NCI-H748 treated with DMSO at 0.1 percent for 48 hours (cell line): ENCODE measurements at places on chromosomes 16 and 17.

DNA sequence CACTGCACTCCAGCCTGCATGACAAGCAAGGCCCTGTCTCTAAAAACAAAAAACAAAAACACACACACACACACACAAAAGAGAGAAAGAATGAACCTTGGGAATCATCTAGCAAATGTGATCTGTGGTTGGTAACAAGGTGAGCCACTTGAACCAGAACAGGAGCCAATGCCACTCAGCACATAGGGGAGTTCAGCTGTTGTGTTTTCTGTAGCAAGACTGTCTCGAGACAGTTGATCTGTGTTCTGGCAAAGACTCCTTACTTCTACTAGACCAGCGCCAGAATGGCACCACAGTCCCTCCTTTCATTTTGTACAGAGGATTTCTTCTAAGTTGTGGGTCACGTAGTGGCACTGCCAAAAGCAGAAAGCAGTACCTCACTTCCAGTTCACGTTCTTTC, 20.7 kb downstream of the ATP2A1 start:
- no peak for DNase-seq

GRCh38 chr16:58128181-58128631, 975 bp downstream of the CFAP20 start:
- no peak for DNase-seq

GRCh38 chr16:54185045-54185444, 101.5 kb downstream of the IRX3 start:
- no peak for DNase-seq

DNA sequence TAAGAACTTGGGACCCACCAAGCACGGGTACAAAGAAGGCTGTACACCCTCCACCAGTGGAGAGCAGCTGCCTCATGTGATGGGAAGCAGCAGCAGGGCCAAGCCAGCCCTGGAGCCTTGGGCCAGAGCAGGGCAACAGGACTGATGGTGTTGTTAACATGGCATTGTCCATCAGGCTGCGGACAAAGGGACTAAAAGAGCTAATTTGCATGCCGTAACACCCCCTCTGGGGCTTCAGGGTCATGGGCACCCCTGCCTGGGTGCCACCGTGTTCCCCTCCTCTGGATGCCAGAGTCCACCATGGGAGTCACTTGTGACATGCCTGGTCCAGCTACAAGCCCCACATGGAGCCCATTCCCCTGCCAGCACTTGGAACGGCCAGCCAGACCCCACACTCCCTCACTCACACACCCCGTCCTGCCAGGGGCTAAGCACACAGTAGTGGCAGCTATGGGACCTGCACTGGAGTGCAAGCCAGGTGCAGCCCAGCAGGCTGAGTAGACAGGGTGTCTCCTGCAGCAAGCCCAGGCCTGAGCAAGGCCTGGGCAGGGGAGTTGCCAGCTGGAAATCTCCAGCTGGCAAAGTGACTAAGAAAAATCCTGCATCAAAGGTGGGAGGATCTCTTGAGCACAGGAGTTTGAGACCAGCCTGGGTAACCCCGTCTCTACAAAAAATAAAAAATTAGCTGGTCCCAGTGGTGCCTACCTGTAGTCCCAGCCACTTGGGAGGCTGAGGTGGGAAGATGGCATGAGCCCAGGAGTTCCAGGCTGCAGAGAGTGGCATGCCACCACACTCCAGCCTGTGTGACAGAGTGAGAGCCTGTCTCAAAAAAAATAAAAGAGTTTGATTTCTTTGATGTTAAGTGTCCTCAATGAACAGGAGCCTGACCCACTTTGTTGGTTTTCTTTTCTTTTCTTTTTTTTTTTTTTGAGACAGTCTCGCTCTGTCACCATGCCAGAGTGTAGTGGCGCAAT, 33.7 kb downstream of the NOL11 start:
- DNase-seq, result no peak

GRCh38 chr16:83418565-83418964, 389.2 kb upstream of the HSBP1 start:
- no peak for DNase-seq

GRCh38 chr17:32142857-32143526, 690 bp downstream of the RHOT1 start:
- DNase-seq, result peak; percentile 38

- no peak for DNase-seq
Observed at GRCh38 chr16:81592353-81592866, 147.8 kb downstream of the CMIP start.

GRCh38 chr17:47776330-47777197, 43.5 kb downstream of the TBX21 start:
- peak; percentile 29 for DNase-seq

DNA sequence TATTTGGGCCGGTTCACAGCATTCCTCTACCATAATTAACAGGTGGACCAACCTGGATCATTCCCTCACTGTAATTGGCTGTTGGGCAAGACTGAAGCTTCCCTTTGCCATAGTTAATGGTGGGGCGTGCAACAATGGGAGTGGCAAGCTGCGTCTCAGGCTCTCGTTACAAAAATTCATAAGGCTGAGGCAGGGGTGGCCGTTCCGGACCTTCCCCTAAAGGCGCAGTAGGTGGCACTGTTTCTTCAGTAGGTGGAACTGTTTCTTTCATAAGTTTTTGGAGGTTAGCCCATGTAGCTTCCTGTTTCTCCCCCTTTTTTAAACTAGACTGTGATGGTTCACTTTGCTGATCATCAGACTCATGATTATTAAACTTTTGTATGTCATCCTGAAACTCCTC, 17.0 kb upstream of the TMC5 start:
- DNase-seq, result no peak

DNA sequence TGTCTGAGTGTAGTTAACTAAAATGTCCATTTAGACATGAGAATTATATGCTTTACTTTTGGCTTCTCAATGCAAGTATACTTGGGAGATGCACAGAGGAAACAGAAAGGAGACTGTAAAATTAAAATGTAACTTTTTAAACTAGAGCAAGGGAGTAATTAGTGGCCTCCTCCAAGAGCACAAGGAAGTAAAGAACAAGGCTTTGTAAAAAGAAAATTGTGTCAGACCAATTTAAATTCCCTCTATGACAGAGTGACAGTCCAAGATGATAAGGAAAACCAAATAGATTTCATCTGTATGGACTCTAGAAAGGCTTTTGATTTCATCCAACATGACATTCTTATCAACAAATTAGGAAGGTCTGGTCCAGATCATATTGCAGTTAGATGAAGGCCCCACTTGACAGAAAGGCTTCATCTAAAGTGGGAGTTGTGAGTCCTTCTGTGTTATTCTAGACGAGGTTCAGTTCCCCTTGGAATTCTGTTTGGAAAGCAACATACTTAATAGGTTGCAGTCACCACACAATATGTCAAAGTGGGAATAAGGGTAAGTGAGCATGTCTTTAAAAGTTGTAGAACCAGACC, 6.5 kb upstream of the CAPNS2 start:
- DNase-seq, result no peak

DNA sequence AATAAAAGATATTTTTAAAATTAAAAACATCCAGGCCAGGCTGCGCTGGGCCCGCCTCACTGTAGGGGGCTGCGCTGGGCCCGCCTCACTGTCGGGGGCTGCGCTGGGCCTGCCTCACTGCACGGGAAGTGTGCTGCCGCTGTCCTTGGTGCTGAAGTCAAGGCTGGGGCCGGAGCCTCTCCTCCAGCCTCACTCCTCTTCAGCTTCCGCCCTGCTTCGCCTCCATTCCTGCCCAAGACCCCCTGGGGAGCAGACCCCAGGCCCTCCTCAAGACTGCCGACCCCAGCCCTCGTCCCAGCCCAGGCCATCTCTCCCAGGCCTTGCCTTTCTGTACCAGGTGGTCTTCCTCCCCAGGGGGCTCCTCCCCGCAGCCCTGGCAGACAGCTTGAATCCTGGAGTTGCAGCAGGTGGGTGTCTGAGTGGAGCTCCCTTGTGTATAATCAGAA, 26.2 kb downstream of the ENDOV start:
- DNase-seq, result no peak

DNA sequence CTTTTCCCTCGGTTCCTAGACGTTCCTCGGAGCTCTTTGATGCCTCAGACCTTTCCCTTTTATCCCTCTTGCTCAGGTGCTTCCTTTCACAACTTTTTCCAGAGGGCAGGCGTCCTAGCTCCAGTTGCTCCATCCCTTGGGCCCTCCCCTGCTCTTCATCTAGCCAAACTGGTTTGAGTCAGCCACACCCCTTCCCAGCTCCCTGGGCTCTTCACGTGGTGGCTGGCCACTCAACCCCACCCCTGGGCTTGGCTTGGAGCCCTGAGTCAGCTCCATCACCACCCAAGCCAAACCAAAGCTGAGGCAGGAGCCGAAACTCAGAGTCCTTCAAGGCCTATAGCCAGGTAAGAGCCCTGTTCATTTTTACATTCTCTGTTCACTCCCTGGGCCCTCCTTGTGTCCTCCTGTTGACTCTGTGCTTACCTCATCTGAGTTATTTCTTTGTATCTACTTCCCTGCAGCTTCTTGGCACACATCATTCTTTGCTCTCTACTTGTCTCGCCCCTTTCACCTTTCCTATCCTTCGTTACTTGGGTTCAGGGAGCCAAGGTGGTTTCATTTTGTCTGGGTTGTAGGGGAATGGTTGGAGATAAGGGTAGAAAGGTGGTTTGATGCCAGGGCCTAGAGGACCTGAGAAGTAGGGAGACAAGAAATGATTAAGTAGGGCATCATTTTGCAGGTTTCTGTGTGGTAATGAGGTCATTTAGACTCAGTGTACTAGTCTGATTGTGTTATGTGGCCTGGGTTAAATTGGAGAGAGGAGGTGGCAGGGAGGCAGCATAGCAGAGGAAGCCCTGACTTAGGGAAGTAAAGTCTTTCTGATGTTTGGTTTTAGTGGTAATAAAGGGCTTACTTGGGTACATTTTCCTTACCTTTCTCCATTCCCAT, 7.6 kb upstream of the PHKG2 start:
- DNase-seq, result no peak

DNA sequence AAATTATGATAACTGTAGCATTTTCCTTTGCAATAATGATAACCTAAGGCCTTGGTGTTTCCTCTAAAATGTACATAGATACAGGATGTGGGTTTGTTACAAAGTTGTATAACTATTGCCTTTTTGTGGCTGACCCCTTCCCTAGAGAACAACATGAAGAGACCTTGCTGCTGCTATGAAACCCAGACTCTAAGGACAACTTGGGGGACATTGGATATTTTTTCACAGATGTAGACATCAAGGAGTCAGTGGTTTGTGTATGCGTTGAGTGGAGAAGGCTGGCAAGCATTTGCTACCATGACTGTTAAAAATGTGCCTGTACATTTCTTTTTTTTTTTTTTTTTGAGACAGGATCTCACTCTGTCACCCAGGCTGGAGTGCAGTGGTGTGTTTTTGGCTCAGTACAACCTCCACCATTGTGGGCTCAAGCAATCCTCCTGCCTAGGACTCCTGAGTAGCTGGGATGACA, 12.3 kb downstream of the HMOX2 start:
- no peak for DNase-seq

GRCh38 chr17:74808714-74809430, 32.7 kb upstream of the NAT9 start:
- no peak for DNase-seq

- DNase-seq, result no peak
Observed at GRCh38 chr16:84369105-84369504, 767 bp downstream of the ATP2C2 start.

DNA sequence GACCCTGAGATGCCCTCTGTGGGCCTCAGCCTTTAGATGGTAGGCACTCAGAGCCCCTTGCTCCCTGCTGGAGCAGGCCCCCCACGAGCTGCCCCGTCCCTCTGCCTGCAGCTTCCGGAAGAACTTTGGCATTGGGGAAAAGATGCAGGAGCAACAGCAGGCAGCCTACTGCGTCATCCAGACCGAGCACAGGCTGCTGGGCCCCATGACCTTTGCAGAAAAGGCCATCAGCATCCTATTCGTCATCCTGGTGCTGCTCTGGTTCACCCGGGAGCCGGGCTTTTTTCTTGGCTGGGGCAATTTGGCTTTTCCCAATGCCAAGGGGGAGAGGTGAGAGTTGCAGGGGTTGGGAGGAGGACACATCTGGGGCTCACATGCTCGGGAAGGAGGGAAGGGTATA, 12.7 kb upstream of the FOXN1 start:
- DNase-seq, result no peak

GRCh38 chr16:57624806-57625500, 3.5 kb upstream of the ADGRG1 start:
- no peak for DNase-seq

- no peak for DNase-seq
Observed at GRCh38 chr17:61015966-61016365, 338.3 kb downstream of the BCAS3 start.

DNA sequence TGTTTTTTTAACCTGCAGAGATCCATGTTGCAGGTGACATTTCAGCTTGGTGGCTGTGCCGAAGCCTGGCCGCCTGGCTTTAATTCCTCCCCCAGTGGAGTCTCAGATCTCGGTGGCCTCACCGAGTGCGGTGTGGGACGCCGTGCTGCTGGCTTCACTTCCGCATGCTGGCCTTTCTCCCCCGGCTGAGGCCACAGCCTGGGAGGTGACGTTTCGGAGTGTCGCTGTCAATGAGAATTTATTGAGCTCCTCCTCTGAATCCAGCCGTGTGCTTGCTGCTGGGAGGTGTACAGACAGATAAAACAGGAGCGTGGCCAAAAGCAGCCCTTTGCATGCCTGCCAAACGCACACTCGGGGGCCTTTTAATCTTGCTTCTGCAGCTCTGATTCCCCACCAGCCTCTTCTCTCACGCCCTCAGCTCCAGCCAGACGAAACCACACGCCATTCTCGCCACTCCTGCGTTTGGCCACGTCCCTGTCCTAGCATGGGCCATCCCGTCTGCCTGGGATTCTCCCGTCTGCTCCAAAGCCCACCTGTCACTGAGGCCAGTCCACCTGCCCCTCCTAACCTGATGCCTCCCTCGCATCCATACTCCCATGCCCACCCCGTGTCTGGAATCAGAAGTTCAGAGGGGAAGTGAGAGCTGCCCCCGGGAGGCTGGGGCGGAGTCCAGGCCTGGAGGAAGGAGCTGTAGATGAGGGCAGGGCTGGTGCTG, 3.6 kb downstream of the GSE1 start:
- no peak for DNase-seq

DNA sequence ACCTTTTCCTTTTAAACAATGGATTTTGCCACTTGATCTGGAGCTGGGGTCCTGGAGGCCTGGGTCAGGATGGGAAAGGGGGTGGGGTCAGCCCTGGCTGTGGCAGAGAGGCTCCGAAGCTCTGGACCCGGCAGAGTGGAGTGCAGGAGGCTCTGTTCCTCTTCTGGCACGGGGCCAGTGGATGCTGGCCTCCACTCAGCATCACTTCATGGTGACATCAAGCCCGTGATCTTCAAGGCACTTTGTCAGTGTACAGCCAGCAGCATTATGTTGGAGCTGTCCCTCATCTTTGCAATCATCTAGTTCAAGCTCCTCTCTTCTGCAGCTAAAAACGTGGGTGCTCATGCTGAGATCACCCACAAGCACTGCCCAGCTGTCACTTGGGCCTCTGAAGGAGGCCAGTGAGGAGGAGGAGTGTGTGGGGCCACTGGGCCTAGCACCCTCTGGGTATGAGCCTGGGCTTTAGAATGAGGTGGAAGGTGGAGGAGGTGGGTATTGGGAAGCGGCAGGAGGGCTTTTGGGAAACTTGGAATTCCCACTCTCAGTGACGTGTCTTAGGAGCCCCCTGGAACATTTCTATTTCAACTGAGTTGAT, 45.9 kb upstream of the MGAT5B start:
- no peak for DNase-seq

GRCh38 chr17:39551879-39552278, 55.8 kb downstream of the NEUROD2 start:
- no peak for DNase-seq

GRCh38 chr17:65442691-65443090, 118.8 kb downstream of the AXIN2 start:
- DNase-seq, result no peak
